ENCODE measurements at places on chromosomes 7 and 10.

GRCh38 chr10:43373461-43373860 is 2.0 kb downstream of the FXYD4 start:
- DNase-seq: no peak

DNA sequence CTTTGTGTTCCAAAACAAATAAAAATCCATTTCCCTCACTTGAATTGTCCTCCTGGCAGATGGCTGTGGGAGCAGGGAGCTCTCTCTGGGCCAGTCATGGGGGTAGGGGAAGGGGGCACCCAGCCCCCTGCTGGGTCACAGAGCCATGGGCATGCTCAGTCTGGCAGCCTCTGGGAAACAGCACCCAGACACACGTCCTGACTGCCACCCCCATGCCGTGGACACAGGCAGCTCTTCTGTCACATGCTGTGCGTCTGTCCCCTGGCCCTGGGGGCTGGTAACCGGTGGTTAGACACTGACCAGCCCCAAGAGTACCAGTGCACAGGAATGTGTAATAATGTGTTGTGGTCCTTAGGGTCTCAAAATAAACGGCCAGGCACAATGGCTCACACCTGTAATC is 47.0 kb downstream of the RASGEF1A start:
- DNase-seq: no peak

DNA sequence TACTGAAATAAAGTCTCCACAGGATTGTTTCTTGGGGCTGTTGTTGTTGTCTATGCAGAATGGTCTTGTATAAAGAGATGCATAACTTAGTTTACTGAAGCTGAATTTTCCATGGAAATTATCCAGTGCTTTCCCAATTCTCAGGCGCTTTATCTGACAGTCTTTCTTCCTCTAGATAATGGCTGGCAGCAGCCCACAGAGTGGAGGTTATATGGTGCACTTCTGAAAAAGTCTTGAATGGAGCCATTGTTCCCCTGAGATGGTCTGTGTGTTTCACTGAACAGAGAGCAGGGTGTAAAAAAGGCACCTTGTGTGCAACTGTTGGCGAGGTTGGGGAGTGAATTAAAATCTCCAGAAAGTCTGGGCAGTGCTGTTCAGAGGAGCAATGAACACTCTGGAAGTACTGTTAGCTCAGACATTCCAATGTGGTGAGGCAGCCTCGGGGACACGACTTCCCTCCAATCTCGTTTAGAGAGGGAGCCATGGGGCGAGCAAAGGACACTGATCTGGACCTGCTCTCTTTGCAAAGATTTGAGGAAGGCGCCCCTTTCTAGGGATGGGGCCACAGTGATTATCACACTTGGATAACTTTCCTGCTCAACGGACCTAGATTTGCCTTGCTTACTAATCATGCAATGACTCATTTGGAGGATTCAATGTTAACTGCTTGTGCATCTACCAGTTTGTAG is 2.0 kb upstream of the PLCE1 start:
- peak; percentile 79 for DNase-seq

DNA sequence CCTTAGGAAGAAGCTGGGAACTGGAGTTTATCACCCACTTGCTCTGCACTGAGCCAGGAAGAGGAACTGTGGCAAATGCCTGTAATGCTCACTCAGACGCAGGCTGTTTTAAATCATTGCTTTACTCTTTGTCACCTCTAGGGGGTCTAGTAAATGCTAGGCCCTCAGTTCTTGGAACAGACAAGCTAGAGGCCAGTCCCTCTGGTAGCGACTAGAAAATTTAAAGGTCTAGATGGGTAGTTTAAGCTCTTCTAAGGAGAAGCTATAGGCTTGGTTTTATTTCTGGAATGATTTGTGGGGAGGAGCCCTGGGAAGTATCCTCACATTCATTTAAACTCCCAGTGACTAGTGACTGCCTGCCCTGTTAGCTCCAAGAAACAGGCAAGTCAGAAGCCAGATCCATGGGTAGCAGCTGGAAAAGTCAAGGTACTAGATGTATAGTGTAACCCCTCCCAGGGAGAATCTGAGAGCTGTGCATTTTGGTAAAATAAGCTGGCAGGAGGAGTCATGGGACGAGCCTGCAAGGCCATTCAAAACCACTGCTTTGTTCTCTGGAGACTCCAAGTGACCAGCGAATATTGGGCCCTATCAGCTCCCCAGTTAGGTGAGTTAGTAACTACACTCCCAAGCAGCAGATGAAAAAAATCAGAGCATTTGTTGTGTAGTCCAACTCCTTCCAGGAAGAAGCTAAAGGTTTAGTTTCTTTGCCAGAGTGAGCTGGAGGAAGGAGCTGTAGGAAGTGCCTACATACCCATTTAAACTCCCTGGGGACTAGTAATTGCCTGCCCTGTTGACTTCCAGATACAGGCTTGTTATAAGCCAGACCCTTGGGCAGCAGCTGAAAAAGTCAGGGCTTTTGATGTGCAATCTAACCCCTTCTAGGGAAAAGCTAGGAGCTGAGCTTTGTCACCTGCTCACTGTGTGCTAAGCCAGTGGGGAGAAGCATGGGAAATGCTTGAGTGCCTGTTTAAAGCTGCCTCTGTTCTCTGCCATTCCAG is 68.9 kb downstream of the DYNC1I1 start:
- DNase-seq: no peak

Measured in brain microvascular endothelial cell (primary cell).